HFFc6 (cell line): ENCODE measurements at places on chromosomes 2 and 18.
A peak's percentile ranks its signal among the peaks of the same experiment; 100 is the strongest.

DNA sequence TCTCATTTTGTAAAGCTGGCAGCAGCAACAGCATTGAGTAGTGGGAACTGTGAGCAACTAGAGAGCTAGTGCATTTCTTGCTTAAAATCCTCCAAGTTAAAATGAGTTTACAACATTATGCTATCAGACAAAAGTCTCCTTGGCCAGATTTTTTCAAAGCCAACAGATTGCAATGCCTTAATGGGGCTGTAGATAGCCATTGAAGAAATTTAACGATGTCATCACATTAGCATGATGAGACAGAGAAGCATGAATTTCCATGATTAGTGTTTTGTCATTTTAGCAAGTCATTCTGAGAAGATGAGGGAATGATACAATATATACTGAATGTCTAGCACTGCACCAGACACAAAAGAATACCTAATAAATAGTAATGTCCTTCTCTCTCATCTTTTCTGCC is 307.5 kb upstream of the REG3G start:
- no peak for DNase-seq

GRCh38 chr2:240023792-240024191 is 1.4 kb downstream of the NDUFA10 start:
- DNase-seq, result no peak

- no peak for DNase-seq
These were observed 38.8 kb upstream of the CTAGE1 start for GRCh38 chr18:22456547-22456946.

DNA sequence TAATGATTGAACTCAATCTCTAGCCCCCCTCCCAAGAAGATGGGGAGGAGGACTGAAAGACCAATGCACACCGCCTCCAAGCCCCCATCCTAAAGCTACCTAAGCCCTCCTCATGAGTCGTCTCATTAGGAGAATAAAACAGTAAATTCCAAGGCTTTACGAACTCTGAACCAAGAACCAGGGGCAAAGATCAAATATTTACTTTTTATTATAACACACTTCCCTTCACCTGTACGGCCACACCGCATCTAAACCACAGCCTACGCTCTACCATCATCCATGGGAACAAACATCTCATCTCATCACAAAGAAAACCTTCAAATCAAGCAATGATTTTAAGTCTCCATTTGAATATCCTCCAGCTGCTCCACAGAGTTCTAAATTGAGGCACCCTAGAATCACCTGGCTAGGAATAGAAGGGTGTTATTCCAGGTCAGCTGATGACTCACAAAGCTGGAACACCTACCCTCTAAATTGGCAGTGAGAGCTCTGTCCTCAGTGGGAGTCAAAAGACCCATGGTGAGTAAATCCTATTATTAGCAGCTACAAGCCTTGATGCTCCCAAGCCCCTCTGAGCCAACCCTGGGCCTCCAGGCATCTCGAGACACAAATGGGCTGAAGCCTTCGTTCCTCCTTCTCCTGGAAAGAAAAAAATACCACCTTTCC is 45.6 kb upstream of the BZW1 start:
- DNase-seq, result no peak

DNA sequence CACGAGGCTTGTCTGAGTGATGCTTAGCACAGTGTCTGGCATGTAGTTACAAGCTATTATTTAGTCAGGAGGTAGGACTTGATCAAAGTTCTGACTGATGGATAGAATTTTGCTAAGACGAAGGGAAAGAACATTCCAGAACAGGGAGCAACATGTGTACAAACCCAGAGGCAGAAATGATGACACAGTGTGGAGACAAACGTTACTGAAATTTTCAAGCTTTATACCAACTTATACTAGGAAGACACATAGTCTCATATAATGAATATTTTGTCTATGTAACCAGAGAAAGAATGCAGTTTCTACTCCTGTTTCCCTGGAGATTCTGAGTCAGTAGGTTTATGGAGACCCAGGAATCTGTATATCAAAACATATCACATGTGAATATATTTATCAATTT is 123.4 kb downstream of the FAM124B start:
- DNase-seq, result peak; percentile 70

GRCh38 chr2:75800456-75800855 is 89.7 kb upstream of the GCFC2 start:
- no peak for DNase-seq

DNA sequence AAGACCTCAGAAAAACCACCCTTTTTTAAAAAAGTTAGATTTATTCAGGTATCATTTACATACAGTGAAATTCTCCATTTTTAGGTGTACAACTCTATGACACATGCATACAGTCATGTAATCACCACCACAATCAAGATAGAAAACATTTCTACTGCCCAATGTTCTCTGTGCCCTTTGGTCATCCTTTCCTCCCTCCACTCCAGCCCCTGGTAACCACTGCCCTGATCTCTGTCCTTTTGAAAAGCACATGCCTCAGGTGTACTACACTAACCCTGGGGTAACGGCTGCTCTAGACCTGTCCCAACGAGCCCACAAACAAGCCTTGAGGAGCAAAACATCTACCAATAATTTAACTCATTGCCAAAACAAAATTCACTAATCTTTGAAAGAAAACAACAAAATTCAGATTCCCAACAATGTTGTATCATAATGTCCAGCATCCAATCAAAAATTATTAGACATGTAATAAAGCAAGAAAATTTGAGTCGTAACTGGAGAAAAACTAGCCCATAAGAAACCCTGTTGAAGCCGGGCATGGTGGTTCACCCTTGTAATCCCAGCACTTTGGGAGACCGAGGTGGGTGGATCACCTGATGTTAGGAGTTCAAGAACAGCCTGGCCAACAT is 25.9 kb upstream of the KLF11 start:
- no peak for DNase-seq
